ENCODE measurements at places on chromosomes 5 and 9.

- DNase-seq, result no peak
Observed at GRCh38 chr9:73179589-73179988, 27.9 kb downstream of the ANXA1 start.

- no peak for DNase-seq
Observed at GRCh38 chr5:173591056-173591514, 25.4 kb downstream of the BOD1 start.

- DNase-seq, result no peak
Observed at GRCh38 chr9:38066197-38066913, 2.7 kb downstream of the SHB start.

DNA sequence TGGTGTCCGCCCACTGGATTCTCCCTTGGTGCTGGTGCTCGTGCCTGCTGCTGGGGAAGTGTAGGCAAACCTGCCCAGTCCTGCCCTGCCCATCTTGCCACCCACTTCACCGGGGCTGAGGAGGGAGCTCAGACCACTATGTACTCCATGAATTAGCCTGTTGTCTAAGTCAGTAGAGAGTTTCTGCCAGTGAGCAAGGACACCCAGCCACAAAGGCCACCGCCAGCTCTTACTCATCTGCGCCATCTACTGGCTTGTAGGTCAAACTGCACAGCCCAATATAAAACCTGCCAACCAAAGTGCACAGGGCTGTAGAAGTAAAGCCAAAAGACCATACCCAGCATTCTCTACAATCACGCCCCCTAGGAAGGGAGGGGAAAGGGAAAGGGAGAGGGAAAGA lies 102.3 kb downstream of the GLIS3 start:
- DNase-seq, result no peak

DNA sequence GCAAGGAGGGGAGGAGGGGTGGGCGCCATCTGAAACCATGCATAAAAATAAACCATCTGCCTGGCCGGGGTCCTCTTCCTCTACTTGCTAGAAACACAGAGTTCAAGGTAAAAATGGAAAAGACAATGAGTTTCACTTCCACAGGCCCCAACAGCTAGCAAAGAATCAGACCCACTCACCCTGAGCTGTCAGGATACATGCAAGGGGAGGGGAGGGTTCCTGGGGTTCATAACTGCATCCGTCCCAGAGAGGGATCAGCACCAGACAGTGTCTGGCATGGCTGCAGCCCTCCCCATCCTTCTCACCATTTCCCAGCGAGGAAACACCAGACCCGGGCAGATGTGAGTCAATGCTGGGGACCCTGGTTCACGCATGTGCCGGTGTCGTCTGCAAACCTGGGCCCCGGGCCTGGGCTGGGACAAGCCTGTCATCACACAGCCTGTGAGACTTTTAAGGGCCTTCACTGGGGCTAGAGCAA lies 55.4 kb downstream of the SEMA4D start:
- no peak for DNase-seq

- no peak for DNase-seq
Observed at GRCh38 chr9:78234810-78235209, 1.1 kb upstream of the CEP78 start.

DNA sequence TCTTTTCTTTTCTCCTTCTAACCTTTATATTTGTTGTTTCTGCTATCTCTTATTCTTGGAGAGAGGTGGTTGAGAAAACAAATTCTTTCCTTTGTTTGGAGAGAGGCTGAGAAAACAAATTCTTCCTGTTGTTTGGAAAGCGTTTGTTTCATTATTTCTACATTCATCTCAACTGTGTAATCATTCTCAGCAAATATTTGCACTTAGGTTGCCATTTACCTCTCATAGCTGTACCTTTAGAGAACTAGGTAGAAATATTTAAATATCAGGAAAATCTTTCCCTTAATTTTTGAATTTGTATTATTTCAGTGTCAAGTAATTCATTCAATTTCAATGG lies 1824.4 kb upstream of the CDH9 start:
- no peak for DNase-seq

DNA sequence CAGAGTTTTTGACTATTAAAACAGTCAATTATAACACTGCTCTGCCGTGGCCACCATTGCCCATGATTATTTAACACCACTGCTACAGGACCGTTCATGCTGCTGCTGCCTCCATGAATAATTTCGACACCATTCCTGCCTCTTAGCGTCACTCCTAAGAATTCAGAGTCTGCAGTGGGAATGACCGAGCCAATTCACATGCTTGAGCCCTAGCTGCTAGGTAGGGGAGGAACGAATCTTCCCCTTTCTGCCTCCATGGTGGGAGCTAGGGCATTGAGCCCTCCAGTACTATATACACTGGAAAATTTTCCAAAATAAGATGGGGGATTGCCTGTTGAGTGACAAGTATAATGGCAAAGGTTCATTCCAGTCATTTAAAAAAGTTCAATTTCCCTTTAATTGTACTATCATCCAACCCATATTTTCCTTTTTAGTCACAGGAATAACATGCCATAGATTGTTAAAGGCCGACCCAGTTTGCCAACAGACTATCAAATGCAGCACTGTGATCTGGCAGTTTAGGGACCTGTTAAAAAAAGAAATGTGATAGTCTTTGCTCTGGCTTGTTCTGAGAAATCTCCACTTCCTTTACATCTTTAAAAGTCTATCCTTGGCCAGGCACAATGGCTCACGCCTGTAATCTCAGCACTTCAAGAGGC lies 13.5 kb upstream of the B4GALT1 start:
- DNase-seq, result no peak

GRCh38 chr5:124661317-124662141 lies 84.9 kb downstream of the ZNF608 start:
- peak; percentile 87 for DNase-seq

GRCh38 chr5:154214371-154215106 lies 24.0 kb downstream of the GALNT10 start:
- no peak for DNase-seq

- DNase-seq, result no peak
Observed at GRCh38 chr5:178215280-178216002, 11.1 kb downstream of the HNRNPAB start.

DNA sequence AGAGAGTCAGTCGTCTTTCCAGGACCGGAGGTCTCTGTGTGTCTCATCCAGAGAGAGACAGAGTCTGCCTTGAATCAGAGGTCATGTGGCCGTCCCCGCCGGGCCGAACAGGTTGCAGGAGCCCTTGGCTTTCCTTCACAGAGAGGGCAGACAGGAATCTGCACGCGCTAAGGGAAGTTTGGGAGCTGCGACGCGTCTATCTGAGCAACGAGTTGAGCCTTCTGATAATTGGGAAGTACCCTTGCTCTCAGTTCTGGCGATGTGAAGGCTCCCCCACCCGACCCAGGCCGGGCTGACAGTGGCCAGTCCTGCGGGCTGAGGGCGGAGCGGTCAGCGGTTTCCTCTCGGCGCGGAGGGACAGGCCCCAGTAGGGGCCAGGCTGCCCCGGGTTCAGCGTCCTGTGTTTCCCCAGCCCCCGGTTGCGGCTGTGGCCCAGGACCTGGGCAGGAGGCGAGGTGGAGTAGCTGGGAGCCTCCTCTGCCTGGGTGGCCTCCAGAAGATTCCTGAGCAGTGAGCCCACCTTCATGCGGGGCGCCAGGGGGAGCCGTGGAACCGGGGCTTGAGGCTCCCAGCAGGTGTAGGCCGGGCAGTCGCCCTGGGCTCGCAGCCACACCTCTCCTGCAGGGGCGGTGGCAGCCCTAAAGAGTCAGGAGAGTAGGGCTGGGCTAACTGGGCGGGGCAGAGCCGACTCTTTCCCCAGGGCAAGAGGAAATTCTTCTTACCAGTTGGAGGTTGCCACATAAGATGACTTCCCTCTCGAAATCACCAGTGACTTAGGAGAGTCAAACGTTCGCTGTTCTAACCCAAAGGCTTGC lies 13.9 kb downstream of the NR2F1 start:
- peak; percentile 32 for DNase-seq

- DNase-seq, result no peak
Observed at GRCh38 chr5:140575309-140575708, 10.7 kb downstream of the SLC35A4 start.

DNA sequence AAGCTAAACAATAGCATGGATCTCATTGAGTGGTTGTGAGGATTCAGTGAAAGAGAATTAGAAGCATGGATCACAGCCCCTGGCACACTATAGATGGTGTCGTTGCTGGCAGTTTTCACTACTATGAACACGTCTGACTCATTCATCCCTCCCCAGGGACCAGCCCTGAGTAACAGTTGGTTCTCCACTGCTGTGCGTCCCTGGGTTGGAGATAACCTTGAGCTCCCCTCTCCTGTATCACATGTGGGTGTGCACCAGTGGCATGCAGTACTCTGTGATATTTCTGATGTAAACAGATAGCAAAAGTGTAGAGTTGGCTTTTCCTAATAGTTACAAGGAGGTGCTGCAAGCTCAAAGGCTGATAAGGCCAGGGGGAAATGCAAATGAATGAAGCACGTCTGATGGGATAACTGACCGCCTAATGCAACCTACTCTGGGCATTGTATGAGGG lies 8.8 kb upstream of the LCP2 start:
- DNase-seq, result no peak

- no peak for DNase-seq
Observed at GRCh38 chr5:178793151-178793550, 62.7 kb upstream of the ZNF354A start.

DNA sequence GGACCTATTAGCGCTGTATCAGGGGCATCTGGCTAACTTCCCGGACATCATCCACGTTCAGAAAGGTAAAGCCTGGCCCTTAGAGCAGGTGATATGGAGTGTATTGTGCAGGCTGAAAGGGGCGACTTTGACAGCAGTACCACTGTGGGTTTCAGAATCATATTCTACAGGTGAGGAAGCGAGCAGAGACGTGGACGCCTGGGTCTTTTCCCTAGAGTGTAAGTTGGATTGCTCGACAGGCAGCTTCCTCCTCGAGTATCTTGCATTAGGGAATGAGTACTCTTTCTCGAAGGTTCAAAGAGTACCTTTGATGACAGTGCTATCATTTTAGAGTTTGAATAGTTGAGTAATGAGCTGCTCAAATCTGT lies 1.9 kb downstream of the SNX18 start:
- DNase-seq, result no peak

- no peak for DNase-seq
Observed at GRCh38 chr9:90948156-90948555, 146.5 kb downstream of the SYK start.

DNA sequence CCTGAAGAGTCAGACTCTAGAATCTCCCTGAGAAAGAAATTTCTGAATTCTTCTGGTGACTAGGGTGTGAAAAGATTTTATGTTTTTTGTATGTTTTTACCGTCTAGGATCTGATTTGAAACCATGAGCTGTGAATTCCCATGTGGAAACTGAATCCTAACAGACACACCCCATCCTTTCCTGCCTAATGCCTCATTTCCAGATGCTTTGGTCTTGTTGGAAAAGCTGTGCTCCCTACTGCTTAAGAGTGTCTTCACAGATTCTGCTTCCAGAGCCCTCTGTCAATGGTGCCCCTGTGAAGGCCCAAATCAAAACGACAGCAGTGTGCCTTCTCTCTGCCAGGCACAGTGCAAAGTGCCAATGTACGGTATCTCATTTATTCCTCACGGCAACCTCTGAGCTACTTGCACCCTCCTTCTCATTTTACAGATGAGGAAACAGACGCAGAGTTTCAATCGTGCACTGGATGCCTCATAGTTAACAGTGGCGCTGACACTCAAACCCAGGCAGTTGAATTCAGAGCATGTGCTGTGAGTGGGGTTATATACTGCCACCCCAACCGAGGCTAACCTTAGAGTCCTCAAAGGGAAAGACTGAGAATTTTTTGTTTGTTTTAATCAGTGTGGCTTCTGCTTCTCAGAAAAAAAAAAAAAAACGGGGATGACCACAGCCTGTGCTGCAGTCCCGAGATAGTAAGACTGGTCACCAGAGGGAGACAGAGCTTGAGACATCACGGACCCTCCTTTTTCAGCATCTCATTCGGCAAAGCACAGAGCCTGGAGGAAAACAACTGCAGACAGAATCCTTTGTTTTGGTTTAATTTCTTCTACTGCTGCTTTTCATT lies 188.4 kb downstream of the SNCAIP start:
- peak; percentile 73 for DNase-seq

GRCh38 chr9:5695860-5696259 lies 67.0 kb downstream of the RIC1 start:
- no peak for DNase-seq

- DNase-seq, result no peak
Observed at GRCh38 chr5:19256036-19256435, 732.0 kb downstream of the CDH18 start.

- no peak for DNase-seq
Observed at GRCh38 chr5:98614341-98614740, 159.1 kb upstream of the RGMB start.

GRCh38 chr5:104456122-104456521 lies 893.5 kb upstream of the NUDT12 start:
- DNase-seq, result no peak

- DNase-seq, result no peak
Observed at GRCh38 chr5:30042677-30043076, 1150.8 kb upstream of the CDH6 start.

- DNase-seq, result peak; percentile 6
Observed at GRCh38 chr9:118711843-118712242, 657.4 kb downstream of the BRINP1 start.

DNA sequence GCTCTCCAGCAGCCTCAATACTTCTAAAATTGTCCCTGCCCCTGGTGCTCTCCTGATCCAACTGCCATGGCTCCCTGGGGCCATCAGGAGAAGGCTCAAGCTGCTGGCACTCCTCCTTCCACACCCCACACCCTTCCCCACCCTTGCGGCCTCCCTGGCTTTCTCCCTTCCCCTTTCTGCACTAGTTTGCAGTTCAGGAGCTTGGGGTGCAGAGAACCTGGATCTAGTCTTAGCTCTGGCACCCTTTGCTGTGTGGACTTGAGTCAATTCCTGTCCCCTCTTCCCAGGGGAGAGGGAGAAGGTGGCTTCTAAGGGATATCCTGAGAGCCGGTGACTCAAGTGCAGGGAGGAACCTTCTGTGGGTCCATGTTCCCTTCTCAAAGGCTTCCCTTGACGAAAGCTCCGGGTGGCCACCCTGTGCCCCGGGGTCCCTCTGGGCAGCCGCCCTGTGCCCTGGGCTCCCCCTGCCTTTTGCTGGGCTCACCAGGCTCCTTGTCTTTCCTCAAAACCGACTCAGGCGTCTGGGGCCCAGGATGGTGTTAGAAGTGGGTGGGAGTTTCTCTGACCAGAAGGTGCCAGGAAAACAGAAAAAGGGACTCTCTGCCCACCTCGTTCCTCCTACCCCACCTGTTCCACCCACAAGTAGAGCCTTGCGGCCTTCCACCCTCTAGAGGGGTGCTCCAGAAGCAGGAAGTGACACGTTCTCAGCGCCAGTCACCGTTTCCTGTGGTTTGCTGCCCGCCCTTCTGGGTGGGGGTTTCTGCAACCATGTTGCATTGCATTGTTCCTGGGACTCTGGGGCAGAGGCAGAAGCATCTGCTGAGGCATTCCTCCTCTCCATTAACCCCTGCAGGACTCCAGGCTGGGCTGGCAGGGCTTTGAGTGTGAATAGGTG lies 15.0 kb downstream of the GLIPR2 start:
- no peak for DNase-seq

GRCh38 chr9:23887781-23888180 lies 61.7 kb upstream of the ELAVL2 start:
- DNase-seq, result no peak

GRCh38 chr5:78778538-78778937 lies 130.0 kb upstream of the LHFPL2 start:
- DNase-seq, result no peak

GRCh38 chr9:133532937-133533668 lies 1.4 kb upstream of the ADAMTSL2 start:
- no peak for DNase-seq

All from retina (tissue), 1 donor.